ENCODE measurements at places on chromosomes 6 and 20. TPM values are rescaled to one million over a fixed set of nuclear protein-coding genes. Genes with fewer than 3 reads are reported as not detected.
A peak's percentile ranks its signal among the peaks of the same experiment; 100 is the strongest.

DNA sequence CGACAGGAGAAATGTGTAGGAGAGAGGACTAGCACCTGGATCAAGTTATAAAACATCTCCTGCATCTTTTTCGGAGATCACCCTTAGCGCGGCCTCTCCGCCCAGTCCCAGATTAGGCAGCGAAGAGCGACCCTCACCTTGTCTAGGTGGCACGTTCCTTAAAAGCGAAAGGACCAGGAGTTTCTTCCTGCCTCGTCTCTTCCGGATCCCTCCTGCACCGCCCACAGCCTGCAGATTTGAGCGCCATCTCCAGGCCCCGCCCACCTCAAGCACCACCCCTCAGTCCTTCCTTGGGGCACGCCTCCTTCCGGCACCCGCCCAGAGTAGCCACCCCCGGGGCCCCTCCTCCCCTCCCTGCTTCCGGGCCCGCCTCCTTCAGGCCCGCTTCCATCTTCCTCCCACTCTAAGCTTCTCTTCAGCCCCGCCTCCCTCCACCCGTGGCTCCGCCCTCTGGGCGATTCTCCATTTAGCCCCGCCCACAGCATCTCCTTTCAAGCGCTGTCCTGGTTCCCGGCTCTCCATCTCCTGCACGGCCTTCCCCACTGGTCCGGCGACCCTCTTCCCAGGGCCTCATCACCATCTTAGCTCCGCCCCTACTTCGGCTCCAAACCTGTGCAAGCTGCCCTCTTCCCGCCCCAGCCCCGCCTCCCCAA, 662 bp upstream of the RALY start:
- DNase-seq: peak; percentile 99

GRCh38 chr20:45828589-45828988, 1.5 kb upstream of the TNNC2 start:
- no peak for DNase-seq

The BPIFA2 gene
- total RNA-seq: not detected

DNA sequence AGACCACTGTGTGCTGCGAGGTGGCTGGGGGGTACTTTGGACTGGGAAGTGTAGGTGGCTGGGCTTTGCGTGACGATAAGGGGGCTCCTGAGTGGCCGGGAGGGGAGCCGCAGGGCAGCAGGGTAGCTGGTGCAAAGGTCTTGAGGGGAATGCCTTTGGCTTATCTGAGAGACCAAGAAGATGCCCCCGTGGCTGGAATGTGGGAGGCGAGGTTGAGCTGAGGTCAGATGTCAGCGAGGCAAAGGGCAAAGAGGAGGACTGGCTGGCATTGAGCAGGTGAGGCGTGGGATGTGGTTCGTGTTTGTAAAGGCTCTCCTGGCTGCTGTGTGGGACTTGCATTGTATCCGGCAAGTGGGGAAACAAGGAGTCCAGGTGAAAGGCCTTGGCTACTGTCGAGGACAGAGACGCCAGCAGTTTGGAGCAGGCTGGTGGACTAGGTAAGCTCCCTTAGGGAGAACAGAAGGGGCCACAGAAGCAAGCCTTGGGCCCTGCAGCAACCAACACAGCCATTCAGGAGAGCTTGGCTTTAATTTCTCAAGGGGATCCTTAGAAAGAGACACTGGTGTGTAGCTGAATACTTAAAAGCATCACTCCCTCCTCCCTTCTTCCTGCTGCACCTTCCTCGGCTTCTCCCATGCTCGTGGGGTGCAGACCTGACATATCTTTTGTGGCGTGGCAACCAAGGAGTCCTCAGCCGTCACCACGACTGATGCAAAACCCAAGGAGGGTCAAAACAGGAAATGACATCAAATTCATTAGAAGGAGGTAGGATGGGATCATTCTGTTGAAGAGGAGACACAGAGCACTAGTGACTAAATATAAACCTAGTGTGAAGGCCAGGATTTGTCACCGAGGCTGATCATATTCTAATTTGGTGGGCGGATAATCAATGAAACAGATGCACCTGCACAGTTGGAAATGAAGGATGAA, 53.5 kb upstream of the ERVFRD-1 start:
- DNase-seq: no peak

DNA sequence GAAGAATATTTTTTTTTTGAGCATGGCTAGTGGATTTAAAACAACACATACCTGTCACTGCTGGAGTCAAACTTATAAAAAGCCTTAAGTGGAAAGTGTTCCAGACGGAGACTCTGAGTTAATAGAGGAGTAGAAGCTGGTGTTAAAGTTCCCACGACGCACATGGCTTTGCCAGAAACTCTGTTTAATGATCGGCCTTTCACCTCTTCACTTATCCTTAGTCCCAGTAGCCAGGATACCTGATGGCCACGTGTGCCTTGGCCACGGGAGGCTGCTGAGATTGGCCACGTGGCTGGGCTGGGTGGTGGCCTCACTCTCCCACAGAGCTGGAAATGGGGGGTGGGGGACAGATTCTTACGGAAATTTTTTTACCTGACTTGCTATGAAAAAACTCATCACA, 333.1 kb downstream of the ZFAND3 start:
- no peak for DNase-seq

DNA sequence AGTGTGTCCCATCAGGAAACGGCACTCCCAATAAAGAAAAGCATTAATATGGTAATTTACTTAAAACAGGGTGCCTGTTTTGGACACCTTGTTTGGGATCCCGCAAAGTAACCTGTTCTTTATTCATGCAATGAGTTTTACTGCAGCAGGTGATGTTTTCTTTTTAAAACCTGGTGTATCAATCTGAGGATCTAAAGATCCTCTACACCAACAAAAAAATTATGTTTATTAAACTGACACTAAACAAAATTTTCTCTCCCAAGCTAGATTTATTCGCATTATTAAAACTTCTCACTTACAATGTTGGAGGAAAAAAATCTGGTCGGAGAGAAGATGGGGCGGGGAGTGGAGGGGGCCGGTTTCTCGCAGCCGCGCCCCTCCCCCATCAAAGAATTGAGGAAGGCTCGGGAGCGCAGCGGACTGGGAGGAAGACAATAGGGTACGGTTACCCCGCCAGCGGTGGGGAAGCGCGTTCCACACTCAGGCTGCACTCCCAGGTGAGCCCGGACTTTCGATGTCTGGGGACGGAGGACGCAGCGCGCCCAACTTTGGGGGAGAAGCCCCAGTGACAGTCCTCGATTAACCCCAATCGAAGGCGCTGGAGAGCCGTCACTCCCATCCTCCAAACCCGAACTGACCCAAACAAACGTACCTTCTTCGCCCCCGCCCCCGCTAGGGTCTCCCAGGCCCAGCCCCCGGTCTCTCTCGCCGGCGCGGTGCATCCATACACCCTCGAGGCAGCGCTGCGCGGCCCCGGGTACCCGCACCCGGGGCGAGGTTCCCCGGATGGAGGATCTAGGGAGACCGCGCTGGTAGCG, 1.3 kb downstream of the CD24 start:
- peak; percentile 2 for DNase-seq

DNA sequence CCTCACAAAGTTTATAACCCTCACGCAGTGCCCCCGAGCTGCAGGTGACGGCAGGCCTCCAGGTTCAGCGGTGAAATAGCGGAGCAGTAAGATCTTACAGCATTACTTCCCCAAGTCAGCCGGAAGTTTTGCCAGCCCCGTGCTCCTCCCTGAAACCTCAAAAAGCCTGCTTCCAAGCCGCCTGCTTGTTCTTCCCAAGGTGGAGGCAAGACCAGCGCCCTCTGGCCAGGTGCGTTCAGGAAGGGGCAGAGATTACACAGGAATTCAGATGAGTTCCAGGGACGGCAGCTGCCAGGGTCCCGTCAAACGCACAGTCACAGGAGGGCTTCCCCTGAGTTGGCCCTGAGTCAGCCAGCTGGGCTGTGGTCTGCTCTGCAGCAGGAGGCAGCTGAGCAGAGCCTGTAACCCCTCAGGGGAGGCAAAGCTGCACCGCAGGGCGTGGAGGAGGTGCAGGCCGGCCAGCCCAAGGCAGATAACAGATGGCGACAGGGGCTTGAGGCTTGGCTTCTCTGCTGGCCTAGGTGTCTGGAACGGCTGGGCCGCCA, 124.1 kb upstream of the RPS6KA2 start:
- no peak for DNase-seq

The BLTP3A gene
- 7.1 TPM for total RNA-seq

The DCDC2 gene
- total RNA-seq: not detected

GRCh38 chr6:138161338-138162110, at the start of gene ARFGEF3:
Gene ARFGEF3 (plus strand): TSS chr6:138161939. CDS start chr6:138162087, 148 bp downstream.
- DNase-seq: peak; percentile 38

DNA sequence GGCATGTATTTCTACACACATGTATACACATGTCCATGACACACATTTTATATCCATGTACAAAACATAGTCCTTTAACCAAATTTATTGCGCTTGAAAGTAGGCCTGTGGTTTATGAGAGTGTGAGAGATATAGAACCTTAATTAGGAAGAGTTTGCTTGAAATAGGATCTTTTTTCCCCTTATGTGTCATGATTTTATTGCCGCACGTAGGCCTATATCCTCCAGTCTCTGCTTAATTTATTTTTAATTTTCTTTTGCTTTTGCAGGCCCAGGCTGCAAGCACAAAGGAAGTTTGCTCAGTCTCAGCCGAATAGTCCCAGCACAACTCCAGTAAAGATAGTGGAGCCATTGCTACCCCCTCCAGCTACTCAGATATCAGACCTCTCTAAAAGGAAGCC, 205.9 kb downstream of the JARID2 start:
- DNase-seq: no peak
